Activated CD4-positive, CD25-positive, alpha-beta regulatory T cell treated with anti-CD3 and anti-CD28 coated beads, Interleukin-2, amount 50 U/mL, for 72 hours (primary cell): ENCODE measurements at places on chromosomes 13 and 19.

DNA sequence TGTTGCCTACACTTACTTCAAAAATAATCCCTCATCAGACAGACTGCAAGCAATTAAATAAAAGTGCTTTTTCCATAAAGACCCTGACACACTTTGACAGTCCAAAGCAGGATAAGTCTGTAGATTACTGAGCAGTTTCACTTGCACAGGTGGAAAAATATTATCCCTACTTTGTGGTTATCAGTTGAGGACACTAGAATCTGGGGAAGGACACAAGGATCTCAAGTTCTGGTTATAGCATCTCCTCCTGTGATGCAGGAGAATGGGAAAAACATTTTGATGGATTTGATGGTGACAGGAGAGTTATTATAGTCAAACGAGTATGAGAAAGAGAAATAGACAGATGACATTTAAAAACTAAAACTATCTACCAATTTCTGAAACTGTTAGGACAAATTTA lies 122.9 kb upstream of the PCDH9 start:
- DNase-seq: no peak

DNA sequence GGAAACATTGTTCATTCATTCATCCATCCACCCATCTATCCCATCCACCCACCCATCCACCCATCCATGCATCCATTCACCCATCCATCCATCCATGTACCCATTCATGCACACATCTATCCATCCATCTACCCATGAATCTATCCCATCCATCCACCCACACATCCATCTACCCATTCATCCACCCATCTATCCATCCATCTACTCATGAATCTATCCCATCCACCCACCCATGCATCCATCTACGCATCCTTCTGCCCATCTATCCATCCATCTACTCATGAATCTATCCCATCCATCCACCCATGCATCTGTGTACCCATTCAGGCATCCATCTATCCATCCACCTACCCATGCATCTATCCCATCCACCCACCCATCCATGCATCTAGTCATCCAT lies 51.6 kb upstream of the URI1 start:
- no peak for DNase-seq

GRCh38 chr13:111031531-111031961 lies 83.6 kb upstream of the ARHGEF7 start:
- no peak for DNase-seq

GRCh38 chr13:53005626-53006025 lies 23.0 kb upstream of the OLFM4 start:
- DNase-seq: no peak

- no peak for DNase-seq
Observed at GRCh38 chr13:31605076-31605860, 134.1 kb upstream of the RXFP2 start.

DNA sequence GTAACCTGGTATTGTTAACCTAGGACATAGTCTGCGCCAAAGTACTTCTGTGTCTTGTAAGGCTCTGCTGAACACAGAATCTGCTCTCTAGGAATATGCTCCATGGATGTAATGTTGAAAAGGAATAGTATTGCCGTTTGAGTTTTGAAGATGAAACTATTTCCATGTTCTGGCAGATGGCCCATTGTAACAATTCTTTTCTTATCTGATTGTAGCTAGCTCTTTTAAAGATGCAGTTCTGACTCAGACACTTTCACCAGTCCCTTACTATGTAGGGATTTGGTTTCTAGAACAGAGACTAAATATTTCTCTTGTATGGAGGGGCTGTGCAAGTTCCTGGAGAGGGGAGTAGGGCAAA lies 185.6 kb downstream of the MTUS2 start:
- DNase-seq: no peak

DNA sequence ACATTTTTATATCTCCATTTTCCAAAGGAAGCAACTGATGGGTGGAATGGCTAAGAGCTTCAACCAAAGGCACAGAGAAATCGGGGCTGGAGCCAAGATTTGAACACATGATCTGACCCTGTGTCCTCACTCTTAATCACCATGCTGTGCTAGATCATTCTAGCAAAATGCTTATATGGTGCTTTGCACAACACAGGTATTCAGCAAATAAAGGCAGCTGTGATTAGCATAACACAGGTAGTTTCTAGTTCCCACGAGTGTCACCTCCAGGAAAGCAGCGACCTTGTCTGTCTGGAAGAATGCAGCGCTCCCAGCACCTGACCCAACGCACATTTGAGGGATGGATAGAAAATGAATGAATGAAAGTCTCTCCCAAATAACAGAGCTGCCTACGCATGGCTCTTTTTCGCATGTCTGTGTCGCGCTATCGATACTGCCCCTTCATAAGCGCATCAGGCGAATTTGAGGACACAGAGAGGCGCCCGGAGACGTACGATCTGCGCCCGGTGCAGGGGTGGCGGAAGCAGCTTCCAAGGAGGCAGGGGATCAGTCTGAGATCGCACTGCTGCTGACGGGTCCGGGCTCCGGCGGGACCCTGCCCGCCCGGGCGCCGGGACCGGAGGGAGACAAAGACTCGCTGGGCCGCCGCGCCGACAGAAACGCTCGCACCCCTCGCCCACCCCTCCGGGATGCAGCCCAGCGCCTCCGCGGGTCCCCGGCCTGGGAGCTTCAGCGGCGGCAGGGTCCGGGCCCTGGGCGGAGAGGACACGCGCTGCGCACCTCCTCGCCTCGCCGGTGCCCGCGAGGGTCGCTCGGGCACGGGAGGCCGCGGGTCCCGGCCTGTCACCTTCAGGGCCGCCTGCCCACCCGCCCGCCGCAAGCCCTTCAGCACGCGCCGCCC lies 609 bp downstream of the EPS15L1 start:
- DNase-seq: no peak

DNA sequence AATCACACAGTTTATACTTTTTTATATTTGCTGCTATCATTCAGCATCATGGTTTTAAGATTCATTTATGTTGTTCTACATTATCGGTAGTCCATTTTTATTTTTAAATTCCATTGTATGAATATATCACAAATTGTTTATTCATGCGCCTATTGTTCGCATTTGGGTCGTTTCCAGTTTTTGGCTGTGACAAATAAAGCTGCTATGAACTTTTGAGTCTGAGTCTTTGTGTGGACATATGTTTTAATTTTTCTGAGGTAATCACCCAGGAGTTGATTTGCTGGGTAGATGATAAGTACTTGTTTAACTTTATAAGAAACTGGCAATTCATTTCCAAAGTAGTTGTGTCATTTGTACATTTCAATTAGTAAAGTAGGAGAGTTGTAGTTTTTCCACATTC lies 74.2 kb upstream of the CSNK1A1L start:
- no peak for DNase-seq

DNA sequence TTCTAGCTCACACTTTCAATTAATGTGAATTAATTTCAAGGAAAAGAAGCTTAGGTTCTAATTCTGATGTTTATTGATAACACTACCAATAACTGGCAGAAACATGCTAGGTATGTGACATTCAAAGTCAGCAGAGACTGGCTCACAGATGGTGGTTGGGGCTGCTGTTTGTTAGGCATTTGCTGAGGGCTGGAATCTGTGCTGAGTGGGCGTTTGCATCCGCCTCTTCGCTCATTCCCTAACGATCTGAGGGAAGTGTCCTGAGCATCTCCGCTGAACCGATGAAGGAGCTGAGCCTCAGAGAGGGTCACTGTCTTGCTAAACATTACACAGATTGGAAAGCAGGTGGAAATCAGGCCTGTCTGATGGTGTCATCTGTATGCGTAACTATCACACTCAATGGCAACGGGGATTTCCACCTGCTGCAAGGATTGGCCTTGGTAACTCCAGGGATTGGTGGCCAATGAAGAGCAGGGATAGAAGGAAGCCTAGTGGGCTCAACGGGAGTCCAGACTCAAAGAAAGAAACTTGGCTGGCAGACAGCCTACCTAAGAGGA lies 338.9 kb downstream of the TEX29 start:
- DNase-seq: no peak

DNA sequence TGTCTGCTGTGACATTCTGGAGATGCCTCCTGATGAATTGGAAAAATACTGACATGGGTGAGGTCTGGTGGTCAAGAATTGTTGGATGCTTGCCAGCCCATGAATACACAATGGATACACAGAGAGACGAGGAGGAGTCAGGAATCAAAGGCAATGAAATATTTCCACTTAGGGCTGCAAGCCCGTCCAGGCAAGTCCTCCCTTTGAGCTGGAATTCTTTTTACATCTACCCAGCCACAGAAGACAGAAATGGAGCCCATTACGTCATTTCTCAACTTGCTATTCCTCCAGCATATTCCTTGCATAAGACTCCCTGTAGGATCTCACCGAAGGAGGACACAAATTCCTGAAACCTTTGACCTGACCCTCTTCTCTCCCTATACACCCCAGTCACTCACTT lies 15.7 kb upstream of the IGFL4 start:
- DNase-seq: no peak

- DNase-seq: no peak
Observed at GRCh38 chr19:3282155-3282554, 57.7 kb downstream of the CELF5 start.

DNA sequence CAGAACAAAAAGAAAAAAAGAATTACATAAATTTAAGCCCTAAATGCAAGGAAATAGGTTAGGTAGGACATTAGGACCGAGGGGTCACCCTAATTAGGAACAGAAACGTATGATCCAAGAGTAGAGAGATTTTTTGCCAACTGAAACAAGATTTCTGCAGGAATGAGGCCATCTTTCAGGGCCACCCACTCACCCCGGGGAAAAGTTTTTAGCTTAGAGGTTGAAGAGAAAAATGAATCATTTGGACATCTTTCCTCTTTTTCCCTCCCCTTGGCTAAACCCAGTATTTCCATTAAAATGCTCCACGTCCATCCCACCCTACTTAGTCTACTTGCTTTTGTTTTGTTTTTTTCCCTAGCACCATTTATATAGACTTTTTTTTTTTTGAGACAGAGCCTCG lies 10.6 kb upstream of the PNMA8A start:
- DNase-seq: no peak

DNA sequence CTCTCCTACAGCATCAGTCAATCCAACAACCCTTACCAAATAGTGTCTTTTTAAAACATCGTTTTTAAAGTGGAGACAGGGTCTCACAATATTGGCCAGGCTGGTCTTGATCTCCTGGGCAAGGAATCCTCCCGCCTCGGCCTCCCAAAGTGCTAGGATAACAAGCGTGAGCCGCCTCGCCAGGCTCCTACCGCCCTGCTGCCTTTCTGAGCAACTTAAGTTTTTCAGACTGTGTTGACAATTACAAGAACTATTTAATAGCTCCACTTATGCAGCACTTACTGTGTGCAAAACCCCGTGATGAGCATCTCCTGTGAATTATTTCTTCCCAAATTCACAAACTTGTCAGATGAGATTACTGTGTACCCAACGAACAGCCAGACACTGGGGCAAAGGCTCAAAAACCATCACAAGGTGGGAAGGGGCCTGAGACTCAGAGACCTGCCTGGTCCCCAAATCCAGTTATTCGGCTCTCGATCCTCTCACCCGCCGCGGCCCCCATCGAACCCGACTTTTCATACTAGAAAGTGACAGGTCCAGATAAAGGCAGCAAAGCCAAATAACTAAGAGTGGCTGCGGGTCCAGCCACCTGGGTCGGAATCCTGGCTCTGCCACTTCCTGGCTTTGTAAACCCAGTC lies 581 bp downstream of the RPL18 start:
- no peak for DNase-seq

DNA sequence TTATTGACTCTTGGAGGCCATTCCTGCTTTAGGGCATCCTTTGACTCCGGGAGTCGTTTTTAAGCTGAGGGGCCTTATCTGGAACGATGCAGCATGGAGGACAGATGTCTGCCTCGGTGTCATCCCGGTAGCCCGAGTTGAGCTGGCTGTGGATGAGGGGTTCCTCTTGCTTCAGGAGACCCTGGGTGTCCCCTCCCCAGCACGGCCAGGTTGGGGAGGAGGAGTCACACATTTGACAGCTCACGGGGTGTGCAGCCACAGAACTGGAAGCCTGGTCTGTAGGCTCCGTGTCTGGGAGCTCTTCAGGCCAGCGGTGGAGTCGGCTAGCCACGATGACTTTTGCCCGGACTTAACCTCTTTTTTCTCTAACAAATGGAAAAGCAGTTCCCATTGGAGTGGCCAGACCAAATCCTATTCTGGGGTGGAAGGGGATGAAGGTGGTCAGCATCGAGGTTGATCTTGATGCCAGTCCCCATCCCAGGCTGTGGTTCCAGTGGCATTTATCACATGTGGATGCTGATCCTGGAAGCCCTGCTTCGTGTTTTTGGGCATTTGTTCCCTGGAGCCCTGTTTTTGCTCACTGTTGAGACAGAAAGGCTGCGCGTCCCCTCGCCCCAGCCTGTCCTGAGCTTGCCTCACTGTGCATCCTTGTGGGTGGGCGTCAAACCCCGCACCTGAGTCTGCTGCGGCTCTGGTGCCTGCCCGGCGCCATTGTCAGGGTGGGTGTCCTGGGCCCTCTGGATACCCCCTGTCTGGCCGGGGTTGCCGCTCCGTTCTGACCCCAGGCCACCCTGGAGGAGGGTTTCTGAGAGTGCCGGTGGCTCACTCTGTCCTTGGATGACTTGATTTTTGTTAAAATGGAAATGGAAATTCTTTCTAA lies 12.0 kb downstream of the TFDP1 start:
- DNase-seq: no peak

DNA sequence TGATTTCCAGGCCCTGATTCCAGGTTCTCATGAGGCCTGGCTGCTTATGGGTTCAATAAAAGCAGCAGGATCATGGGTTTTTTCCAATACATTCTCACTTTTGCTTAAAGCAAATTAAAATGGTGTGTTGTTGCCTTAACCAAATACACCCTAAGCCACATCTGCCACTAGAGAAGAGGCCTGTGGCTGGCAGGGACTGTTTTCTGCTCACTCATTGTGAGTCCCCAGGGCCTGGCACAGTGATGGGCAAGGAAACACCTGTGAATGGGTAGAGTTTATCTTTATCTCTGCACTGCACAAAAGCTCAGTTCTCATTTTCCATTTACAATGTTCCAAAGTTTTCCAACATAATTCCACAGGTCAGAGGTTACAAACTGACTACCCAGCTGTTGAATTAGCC lies 726.0 kb downstream of the UQCRFS1 start:
- DNase-seq: no peak

GRCh38 chr19:9431475-9431874 lies 3.9 kb downstream of the ZNF266 start:
- peak; percentile 54 for DNase-seq

- no peak for DNase-seq
Observed at GRCh38 chr19:53157626-53158025, 1.2 kb downstream of the ZNF347 start.

- peak; percentile 39 for DNase-seq
Observed at GRCh38 chr19:45117167-45117594, 24.2 kb downstream of the PPP1R37 start.

- DNase-seq: no peak
Observed at GRCh38 chr13:46176756-46177155, 5.2 kb downstream of the LCP1 start.

DNA sequence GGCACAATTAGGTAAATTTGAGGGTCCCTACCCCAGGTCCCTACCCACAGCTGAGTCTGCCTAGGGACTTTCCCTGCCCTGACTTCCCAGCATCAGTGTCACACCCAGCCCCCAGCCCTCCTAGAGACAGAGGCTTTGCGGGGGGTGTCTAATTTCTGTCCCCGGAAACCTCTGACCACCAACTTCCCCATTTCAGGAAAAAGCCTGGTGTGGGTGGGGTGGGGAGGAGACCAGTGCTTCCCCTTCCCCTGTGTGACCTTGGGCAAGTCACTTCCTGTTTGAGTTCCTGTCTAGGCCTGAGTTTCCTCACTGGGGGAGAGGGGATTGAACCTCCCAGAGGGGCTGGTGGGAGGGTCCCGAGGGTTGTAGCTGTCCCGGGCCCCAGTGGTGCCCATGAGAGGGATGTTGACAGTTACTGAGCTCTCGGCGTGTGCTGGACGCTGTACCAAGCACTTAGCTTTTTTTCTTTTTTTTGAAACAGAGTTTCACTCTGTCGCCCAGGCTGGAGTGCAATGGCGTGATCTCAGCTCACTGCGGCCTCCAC lies 7.9 kb downstream of the VASP start:
- no peak for DNase-seq

GRCh38 chr19:36688058-36688457 lies 646 bp downstream of the ZNF567 start:
- no peak for DNase-seq
